GM18507 (cell line): ENCODE measurements at places on chromosomes 3 and 15.

DNA sequence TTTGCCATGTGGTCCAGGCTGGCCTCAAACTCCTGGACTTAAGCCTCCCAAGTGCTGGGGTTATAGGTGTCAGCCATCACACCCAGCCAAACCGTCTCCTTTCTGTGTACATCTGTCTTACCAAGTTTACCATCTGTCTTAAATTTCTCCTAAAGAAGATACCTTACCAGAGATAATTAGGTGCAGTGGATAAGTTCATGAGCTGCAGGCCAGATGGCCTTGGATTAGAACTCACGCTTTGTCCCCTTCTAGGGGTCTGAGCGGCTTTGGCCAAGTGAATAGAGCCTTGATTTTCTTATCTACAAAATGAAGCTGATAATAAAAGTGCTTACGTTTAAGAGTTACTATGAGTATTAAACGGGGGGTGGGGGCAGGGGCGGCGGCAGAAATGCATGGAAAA is 103.9 kb downstream of the SUCLG2 start:
- no peak for DNase-seq

DNA sequence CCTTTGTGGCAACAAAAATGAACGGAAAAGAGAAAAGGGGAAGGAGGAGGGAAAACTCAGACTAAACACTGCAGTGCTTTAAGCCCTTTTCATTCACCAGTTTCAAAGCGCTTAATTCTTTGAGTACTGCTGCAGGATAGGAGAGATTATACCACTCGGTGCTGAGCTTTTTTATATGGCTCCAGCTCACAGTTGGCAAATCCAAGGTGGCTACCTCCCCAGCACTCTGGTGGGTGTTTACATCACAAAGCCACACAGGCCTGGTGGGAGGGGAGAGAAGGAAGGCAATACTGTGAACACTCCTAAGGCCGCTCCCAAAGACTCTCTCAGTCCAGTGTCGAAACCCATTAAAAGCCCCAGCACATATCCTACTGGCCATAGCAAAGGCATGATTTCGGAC is 191.4 kb downstream of the STT3B start:
- no peak for DNase-seq

GRCh38 chr3:8954938-8955763 is 8.1 kb downstream of the RAD18 start:
- DNase-seq: no peak

- DNase-seq: no peak
Measured at GRCh38 chr3:120114981-120115380, 20.7 kb upstream of the GSK3B start.

DNA sequence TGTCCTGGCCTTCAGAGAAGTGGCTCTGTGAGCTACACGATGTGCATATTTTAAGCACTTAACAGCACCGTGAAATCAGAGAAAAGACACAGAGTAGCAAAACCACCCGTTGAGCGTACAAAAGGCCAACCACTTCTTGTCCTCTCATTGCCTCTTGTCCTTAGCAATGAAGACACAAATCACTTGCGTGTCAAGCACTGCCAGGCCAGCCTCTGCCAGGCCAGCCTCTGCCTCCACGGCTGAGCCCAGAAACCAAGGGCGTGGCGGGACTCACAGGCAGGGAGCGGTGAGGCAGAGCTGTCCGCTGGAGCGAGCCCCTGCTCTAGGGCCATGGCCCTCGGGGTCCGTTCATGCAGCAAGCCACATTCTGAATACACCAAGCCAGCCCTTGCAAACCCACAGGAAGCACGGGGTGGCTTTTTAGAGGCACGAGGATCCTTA is 4.0 kb downstream of the MUC4 start:
- DNase-seq: no peak

DNA sequence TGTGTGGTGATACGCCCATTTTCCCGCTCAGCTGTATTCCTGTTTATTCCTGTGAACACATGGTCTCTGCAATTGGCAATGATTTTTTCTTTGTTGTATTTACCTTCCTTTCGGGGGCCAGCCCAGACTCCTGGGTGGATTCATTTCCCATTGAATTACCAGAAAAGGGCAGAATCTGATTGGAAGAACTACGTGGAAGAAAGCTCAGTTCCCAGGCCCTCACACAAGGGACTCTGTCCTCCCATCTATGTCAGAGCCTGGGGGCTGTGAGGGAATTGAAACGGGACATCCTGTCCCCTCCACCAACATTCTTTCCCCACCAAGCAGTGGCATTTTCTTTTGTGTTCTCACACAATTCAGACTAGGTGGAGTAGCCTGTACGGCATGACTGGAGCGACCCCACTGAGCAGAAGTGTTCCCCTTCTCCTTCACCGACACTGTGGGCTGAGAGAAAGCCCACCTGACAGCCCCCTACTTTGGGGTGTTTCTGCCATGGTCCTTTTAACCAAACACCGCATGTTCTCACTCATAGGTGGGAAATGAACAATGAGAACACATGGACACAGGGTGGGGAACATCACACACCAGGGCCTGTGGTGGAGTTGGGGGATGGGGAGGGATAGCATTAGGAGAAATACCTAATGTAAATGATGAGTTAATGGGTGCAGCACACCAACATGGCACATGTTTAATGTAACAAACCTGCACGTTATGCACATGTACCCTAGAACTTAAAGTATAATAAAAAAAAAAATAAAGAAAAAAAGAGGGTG is 32.1 kb upstream of the RFTN1 start:
- no peak for DNase-seq

GRCh38 chr3:132783152-132783551 is 60.9 kb upstream of the NPHP3 start:
- no peak for DNase-seq

- DNase-seq: no peak
Measured at GRCh38 chr3:158830391-158830790, 28.5 kb downstream of the MFSD1 start.

- no peak for DNase-seq
Measured at GRCh38 chr3:172515130-172515918, 7.9 kb downstream of the TNFSF10 start.

- no peak for DNase-seq
Measured at GRCh38 chr15:61038387-61038786, 190.7 kb downstream of the RORA start.

DNA sequence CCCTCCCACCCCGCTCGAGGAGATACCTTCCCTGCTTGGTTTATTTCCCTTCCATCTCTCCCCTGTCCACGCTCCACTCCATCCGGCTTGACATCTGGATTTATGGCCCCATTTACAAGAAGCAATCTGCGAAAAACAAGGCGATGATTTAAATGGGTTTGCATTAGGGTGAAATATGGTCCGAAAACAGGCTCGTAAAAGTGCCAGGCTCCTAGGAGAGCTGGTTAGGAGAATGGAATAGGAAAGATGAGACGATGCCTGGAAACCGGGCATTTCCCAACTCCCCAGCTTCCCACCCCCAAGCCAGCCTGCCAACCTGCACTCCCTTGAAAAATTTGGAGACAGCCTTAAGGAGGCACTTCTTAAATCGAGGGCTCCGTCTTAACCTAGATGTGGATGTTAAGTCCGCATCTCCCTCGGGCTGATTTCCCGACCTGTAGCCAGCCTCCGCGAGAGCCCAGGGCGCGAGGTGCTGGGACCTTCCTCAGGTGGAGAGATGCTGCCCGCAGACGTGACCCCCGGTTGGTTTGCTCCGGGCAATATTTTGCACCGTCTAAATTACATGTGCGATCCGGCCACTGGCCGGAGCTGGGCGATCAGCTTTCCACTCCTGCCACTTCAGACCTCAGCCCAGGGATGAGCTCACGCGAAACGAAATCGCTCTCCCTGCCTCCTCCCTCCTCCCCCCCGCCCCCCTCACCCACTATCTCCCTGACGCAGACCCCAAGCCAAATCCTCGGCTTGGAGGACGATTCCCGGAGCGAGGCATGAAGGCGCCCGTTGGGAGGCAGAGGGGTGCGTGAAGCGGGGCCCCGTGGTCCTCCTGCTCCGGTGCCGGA is 1.3 kb downstream of the GRM7 start:
- no peak for DNase-seq

- DNase-seq: no peak
Measured at GRCh38 chr15:68469162-68470048, 37.4 kb upstream of the ITGA11 start.

DNA sequence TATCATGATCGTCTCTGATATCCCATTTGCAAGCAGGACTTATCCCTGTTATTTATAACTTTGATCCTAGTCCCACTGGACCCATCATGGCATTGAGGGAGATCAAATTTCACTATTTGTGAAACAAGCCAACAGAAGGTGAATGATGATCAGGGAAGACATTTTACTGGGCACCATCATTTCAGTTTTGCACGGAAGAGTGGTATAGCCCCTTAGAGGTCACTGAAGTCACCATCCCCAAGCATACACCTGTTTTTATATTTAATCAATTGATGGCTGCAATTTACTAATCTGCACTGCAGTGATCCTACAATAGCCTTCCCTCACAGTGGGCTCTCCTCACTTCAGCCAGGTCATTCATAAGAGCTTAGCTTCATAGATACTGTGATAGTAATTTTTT is 132.4 kb downstream of the FHIT start:
- DNase-seq: no peak

GRCh38 chr15:32831485-32831884 is 113.7 kb downstream of the GREM1 start:
- no peak for DNase-seq

DNA sequence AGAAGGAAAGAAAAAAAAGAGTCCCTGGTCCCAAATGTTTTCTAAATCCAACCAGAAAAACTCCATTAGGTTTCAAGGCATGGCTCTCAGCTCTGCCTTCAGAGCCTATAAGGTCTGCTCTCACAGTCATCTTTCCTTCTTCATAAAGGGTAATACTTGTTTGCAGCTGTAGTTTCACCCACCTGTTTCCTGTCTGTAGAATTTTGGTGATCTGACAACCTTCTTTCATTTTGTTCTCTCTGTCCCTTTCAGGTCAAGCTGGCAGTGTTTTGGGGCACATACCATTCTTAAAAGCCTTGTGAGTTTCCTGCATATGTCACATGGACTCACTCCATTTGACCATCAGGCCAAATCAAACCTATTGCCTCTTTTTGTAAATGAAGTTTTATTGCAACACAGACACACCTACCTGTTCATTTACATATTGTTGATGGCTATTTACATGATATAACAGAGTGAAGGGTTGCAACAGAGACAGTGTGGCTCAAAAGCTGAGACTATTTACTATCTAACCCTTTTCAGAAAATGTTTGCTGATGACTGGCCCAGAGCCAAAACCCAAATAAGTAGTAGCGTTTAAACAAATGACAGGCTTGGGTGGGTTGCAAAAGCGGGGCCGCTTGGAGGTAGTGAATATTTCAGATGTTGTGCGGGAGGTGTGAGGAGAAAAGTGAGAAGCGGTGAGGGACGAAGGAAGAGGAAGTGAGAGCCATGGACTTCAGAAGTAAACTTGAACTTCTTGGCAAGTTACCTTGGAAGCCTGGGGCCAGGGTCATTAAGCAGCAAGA is 292.7 kb upstream of the PROK2 start:
- DNase-seq: no peak

- DNase-seq: no peak
Measured at GRCh38 chr3:177600411-177600810, 403.1 kb upstream of the TBL1XR1 start.

DNA sequence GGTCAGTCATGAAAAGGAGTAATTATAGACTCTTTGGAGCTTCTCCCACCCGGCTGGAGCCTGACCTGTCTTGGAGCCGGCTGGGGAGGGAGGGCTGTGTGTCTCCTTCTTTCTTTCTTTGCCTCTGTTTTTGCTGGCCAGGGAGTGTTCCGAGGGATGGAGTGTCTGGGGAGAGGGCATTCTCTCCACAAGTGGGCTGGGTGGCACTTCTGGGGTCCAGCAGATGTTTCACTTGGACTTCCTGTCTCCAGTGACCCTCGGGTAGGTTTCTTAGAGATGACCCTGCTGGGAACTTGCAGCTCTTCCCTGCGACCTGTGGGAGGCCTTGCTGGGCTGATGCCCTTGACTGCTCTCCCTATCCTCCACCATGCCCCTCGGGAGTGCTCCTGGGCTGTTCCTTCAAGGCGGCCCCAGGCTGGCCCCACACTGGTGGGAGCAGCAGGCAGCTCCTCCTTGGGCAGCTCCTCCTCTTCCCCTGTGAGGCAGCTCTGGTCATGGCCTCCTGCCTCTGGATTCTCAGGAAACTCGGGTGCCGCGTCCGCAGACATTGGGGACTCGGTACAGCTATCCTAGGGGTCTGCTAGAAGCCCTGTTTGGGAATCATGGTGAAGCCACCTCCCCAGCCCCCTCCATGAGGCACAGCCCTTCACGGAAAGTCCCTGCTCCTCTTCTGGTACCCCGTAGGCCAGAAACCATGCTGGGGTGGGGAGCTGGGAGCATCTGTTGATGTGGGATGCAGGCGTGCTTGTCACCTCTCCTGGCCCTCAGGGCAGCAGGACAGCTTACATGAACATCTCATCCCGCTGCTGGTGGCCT is 44.9 kb downstream of the APBA2 start:
- DNase-seq: no peak

GRCh38 chr15:64286473-64286872 is 69.5 kb downstream of the CSNK1G1 start:
- no peak for DNase-seq

DNA sequence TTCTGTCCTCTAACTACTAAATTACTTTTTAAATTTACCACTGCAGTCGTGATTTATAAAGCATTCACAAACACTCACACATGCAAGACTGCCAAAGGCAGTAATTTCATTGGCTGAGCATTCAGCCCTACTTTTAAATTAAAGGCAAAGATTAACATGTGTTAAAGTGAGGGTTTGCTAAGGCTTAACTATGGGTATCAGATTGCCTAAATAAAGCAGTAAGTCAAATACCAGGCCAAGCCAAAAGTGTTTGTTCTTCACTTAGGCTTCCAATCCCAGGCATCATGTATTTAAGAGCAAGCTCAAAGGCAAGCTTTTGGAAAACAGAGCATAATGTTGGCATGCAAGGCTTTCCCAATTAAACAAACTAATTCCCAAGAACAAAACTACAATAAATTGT is 187.3 kb downstream of the SUCNR1 start:
- no peak for DNase-seq

DNA sequence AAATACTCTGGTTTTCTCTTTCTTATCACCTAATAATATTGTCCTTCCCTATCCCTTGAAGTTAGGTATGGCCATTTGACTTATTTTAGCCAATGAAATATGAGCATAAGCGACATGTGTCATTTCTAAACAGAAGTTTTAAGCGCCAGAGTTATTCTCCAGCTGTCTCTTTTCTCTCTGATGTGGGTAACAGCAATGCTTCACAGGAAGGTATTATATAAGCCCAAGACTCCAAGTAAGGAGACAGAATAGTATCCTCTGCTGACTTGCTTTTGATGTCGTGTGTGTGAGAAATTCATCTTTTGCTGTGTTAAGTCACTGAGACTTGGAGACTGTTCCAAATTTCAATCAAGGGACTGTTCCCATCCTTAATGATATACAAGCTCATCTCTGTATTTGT is 224.6 kb upstream of the NECTIN3 start:
- no peak for DNase-seq

DNA sequence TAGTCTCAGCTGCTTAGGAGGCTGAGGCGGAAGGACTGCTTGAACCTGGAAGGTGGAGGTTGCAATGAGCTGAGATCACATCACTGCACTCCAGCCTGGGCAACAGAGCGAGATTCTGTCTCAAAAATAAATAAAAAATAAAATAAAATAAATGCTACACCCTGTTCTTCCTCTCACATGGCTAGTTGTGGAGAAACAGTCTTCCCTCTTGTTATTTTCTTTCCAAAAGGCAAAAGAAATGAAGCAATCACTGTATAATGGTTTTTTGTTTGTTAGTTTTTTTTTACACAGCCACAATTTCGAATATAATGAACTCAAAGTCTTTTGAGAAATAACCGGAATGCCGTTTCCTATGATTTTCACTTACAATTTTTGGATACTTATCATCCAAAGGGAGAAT is 4.9 kb upstream of the FRMD4B start:
- DNase-seq: no peak
